ENCODE measurements at places on chromosomes 7 and 10.

- no peaks in the 10 kb centered on the region for H3K36me3 ChIP-seq
- DNase-seq: no peak
- H3K27ac ChIP-seq: no peak overlapping the region
- no peak overlapping the region for H3K4me3 ChIP-seq
Observed at GRCh38 chr7:80923211-80923612, 4.4 kb upstream of the SEMA3C start.

- no peaks in the 10 kb centered on the region for H3K4me1 ChIP-seq
- H3K36me3 ChIP-seq: no peaks in the 10 kb centered on the region
- H3K4me3 ChIP-seq: no peak overlapping the region
- DNase-seq: no peak
Observed at GRCh38 chr7:117775801-117776200, 97.4 kb downstream of the CTTNBP2 start.

GRCh38 chr10:103280506-103280905 lies 3.6 kb downstream of the INA start:
- no peak overlapping the region for H3K27ac ChIP-seq
- DNase-seq: no peak
- peaks cover 69% of the 10 kb centered on the region for H3K27me3 ChIP-seq
- H3K4me1 ChIP-seq: no peaks in the 10 kb centered on the region
- H3K4me3 ChIP-seq: no peak overlapping the region

DNA sequence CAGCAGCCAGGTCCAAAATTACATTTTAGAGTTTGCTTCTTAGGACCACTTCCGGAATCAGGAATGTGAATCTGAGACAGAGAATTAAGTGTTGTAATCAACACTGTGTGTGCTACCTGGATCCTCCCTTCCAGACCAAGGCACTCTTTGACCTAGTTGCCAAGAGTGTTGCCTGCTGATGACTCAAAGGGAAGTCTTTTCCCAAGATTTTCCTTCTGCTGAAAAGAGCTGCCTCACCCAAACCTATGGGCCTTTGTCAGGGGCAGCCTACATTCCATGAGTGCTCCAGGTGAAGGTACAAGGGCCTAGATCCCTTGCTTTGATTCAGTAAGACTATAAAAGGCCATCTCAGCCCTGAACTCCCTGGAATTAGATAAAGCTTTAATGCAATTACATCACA lies 712.5 kb upstream of the ANKRD30A start:
- no peaks in the 10 kb centered on the region for H3K36me3 ChIP-seq
- no peak overlapping the region for H3K4me3 ChIP-seq
- H3K27ac ChIP-seq: no peak overlapping the region
- DNase-seq: peak; percentile 10

DNA sequence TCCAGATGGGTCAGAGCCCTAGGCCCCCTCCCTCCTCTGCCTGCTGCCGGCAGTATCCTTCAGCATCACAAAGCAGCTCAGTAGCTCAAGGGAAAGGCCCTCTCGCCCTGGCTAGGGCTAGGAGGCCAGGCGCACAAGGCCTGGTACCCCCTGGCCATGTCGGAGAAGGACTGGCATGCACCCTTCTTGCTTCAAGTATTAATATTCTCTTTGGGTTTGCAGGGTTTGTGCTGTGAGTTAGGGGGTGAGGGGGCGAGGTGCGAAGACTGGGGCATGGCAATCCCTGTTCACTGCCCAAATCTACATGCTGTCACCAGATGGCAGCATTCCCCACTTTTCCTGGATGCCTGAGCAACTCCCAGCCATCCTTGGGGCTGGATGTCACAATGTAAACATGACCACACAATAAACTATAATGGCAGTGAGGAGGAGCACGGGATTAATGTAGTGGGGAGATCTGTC lies 105.2 kb downstream of the NEURL1 start:
- DNase-seq: peak; percentile 87
- H3K36me3 ChIP-seq: peaks cover 13% of the 10 kb centered on the region
- no peak overlapping the region for H3K4me3 ChIP-seq
- 0 out of 2 replicates have a peak overlapping the region, but pooled peaks have one; percentile 31 for H3K27ac ChIP-seq

DNA sequence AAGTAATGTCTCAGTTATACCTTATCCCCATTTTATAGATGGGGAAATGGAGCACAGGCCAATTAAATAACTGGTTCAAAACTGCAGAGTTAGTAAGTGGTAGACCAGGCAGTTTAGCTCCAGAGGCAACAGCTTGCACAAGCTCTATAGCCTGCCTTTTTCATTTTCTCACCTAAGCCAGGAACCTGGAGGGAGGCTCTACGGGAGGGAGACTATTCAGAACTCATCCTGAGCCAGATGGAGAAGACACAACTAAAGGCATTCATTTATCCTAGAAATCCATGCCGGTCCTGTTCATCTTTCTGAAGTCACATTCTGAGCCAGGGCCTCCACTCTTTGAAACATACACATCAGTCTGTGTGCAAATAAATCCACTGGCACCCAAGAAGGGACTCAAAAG lies 103.2 kb downstream of the CALN1 start:
- H3K4me1 ChIP-seq: no peaks in the 10 kb centered on the region
- H3K27ac ChIP-seq: no peak overlapping the region
- no peaks in the 10 kb centered on the region for H3K36me3 ChIP-seq
- no peak overlapping the region for H3K4me3 ChIP-seq
- no peak for DNase-seq

DNA sequence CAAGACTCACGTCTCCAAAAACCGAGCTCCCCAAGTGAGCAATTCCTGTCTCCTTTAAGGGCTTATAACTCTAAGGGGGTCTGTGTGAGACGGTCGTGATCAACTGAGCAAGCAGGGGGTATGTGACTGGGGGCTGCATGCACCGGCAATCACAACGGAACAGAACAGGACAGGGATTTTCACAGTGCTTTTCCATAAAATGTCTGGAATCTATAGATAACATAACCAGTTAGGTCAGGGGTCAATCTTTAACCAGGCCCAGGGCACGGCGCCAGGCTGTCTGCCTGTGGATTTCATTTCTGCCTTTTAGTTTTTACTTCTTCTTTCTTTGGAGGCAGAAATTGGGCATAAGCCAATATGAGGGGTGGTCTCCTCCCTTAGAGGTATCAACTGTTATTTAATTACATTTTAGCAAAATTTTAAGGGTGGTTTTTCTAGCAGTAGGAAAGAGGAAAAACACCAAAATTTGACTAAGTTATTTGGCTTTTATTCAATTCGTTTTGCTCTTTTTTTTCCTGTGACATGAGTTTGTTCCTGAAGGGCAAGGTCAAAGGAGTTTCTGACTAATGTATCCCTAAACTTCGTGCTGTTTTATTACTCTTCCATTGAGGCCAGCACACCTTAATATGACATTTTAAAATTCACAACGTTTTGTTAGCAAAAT lies 121.4 kb upstream of the SEC61G start:
- H3K27ac ChIP-seq: no peak overlapping the region
- H3K36me3 ChIP-seq: no peaks in the 10 kb centered on the region
- H3K27me3 ChIP-seq: no peaks in the 10 kb centered on the region
- no peak overlapping the region for H3K4me3 ChIP-seq
- H3K4me1 ChIP-seq: no peaks in the 10 kb centered on the region

DNA sequence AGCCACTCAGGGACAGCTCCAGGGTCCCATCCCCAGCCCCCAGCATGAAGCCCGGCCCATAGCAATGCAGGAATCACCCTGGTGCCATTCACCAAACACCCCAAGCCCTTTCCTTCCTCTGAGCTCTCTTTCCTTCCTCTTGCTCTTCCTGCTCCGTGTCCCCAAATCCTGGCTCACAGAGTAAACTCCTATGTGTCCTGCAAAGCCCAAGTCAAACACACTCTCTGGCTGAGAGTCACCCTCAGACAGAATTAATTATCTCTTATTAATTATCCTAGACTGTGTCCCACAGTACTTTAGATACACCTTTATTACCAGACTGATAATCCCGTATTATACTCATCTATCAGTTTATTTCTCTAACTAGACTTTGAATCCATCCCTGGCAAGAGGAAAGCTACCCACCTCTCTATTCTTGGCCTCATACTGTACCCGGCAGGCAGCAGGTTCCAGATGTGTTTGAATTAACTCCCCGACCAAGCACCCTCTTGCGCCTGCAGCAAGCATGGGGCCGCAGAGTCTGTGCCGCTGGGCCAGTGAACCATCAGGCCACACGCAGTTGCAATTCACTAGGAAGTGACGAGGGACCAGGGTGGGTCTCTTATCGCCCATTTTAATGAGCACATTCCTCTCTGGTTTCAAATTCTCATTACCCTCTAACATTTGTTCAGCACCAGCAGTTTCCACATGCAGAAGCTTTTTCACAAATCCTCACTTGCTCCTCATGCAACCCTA lies 86.7 kb downstream of the PRKAG2 start:
- no peaks in the 10 kb centered on the region for H3K36me3 ChIP-seq
- no peak for DNase-seq
- H3K4me1 ChIP-seq: no peaks in the 10 kb centered on the region
- H3K4me3 ChIP-seq: no peak overlapping the region
- no peak overlapping the region for H3K27ac ChIP-seq
- H3K27me3 ChIP-seq: peaks cover 18% of the 10 kb centered on the region

DNA sequence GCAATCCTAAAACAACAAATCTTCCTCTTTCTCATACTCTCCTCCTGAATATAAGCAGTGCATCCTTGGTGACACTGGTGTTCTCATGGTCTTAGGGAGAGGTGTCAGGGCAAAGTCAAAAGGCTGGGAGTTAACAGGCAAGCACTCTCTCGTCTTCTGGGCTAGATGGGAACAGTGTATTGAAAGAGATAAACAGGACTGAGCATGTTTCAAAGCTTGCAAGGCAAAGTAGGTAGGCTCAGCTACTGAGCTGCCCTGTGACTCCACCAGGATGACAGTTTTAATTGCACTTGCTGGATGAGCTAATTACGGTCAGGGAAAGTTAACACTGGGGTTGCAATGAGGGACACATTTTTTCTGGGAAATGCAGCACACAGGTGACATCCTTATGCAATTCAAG lies 554.9 kb upstream of the NRP1 start:
- H3K27ac ChIP-seq: no peak overlapping the region
- no peaks in the 10 kb centered on the region for H3K36me3 ChIP-seq
- H3K27me3 ChIP-seq: no peaks in the 10 kb centered on the region
- DNase-seq: no peak
- H3K4me1 ChIP-seq: no peaks in the 10 kb centered on the region

GRCh38 chr7:96236198-96237039 lies 85.5 kb downstream of the SLC25A13 start:
- DNase-seq: peak; percentile 58
- H3K36me3 ChIP-seq: no peaks in the 10 kb centered on the region
- H3K4me3 ChIP-seq: no peak overlapping the region
- H3K27me3 ChIP-seq: no peaks in the 10 kb centered on the region
- peaks cover 15% of the 10 kb centered on the region for H3K4me1 ChIP-seq

DNA sequence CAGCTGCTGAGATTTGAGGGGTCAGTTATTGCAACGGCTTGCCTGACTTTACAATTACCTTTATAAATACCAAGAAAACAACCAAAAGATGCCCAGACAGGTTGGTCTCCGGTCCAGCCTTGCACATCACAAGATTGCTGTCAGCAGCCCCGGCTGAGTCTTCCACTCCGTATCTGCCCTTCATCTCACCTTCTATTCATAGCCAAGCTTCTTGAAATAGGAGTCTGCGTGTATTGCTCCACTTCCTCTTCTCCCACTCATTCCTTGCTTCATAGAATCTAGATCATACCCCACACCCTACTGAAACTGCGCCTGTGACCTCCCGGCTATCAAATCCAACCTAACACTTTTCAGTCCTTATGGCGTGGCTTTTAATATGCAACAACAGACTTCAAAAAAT lies 31.1 kb upstream of the USP6NL start:
- H3K4me1 ChIP-seq: no peaks in the 10 kb centered on the region
- H3K36me3 ChIP-seq: no peaks in the 10 kb centered on the region
- no peak overlapping the region for H3K27ac ChIP-seq
- no peak for DNase-seq
- no peak overlapping the region for H3K4me3 ChIP-seq

DNA sequence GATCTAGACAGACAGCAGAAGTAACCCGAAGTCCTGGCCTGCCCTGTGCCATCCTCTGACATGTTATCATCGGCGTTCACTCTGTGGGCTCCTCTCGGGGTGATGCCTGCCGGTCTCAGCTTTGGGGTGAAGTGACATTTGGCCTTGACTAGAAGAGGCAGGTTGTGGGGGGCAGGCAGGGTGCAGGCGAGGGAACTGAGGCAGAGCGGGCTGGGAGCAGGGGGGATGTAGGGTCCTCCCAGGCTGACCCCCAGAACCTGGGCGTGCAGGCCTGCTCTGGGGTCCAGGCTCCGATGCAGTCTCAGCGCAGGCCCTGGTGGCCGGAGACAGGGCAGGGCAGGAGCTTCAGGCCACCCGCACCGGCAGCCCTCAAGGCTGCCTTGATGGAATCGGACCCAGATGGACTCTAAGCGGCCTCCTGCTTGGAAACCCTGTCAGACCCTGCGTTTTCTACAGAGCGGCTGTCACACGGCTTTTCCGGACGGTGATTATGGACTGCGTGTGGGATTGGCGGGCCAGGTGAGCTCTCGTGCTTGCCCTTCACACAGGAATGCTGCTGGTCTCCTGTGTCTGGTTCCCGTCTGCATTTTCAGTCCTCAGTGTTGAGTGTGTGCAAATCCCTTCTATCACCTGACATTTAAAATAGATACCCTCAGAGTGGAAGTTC lies 842 bp upstream of the JAKMIP3 start:
- no peaks in the 10 kb centered on the region for H3K36me3 ChIP-seq
- DNase-seq: no peak
- peaks cover 7% of the 10 kb centered on the region for H3K4me1 ChIP-seq
- no peak overlapping the region for H3K27ac ChIP-seq
- H3K4me3 ChIP-seq: no peak overlapping the region
- H3K27me3 ChIP-seq: no peaks in the 10 kb centered on the region

DNA sequence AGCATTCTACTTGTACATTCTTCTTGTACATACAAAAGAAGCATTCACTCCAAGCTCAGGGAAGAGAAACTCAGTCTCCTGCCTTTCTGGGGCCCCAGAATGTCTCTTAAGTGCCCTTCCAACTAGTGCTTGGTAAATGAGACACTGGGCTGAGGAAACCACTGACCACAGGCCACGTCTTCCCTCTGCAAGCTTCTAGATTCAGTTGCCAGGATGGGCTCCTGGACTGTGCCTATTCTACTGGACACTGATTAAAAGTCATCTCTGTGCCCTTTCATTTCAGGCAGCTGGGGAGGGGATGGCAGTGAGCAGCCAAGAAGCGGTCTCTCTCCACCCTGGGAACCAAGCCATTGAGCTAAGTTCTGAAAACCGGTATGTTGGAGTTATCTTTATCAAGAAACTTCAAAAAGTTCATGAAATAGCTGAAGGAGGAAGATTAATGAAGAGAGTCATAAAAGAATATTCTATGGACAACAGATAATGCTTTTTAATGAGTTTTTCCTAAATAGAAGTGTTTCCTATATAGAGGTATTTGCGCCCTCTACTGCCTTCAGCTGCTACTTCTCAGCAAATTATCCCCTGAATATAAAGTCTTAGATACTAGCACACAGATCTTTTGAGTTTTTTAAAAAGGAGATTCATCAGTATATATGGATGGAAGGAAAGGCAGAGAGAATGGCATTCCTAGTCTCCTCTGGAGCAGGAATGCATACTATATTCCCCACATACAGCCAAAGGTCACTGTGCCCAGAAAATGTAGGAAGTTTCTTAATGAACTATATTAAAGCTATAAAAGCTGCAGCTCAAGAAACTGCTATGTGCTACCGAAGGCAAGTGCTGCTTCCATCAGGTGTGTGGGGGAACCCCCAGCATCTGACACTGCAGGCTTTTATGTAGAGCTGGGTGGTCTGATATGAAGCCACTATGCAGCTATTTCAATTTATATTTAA lies 8.4 kb upstream of the IFIT1B start:
- peak; percentile 79 for DNase-seq
- H3K4me3 ChIP-seq: no peak overlapping the region
- peaks cover 34% of the 10 kb centered on the region for H3K4me1 ChIP-seq
- no peaks in the 10 kb centered on the region for H3K36me3 ChIP-seq
- H3K27me3 ChIP-seq: no peaks in the 10 kb centered on the region

GRCh38 chr10:8057636-8058273 lies 3.3 kb downstream of the GATA3 start:
- DNase-seq: no peak
- H3K4me3 ChIP-seq: no peak overlapping the region
- H3K27me3 ChIP-seq: peaks cover 78% of the 10 kb centered on the region
- no peaks in the 10 kb centered on the region for H3K4me1 ChIP-seq
- H3K27ac ChIP-seq: no peak overlapping the region

Data from GM23248 (cell line).